ENCODE measurements at places on chromosomes 7 and 10. TPM values are rescaled to one million over a fixed set of nuclear protein-coding genes. Genes with fewer than 3 reads are reported as not detected.

- H3K27ac ChIP-seq: peak overlapping the region; percentile 63
- H3K36me3 ChIP-seq: peaks cover 2% of the 10 kb centered on the region
- H3K4me3 ChIP-seq: no peak overlapping the region
- H3K4me1 ChIP-seq: peaks cover 17% of the 10 kb centered on the region
- H3K27me3 ChIP-seq: no peaks in the 10 kb centered on the region
Measured at GRCh38 chr10:102801978-102802377, 35.2 kb downstream of the CYP17A1 start.

GRCh38 chr7:90961037-90961725 lies 303.1 kb upstream of the FZD1 start:
- H3K27ac ChIP-seq: no peak overlapping the region
- H3K36me3 ChIP-seq: no peaks in the 10 kb centered on the region
- H3K4me3 ChIP-seq: no peak overlapping the region

GRCh38 chr7:77529279-77529678 lies 7.8 kb upstream of the PTPN12 start:
- no peaks in the 10 kb centered on the region for H3K4me1 ChIP-seq
- no peak overlapping the region for H3K27ac ChIP-seq
- no peaks in the 10 kb centered on the region for H3K36me3 ChIP-seq

- peak overlapping the region; percentile 64 for H3K4me3 ChIP-seq
- no peaks in the 10 kb centered on the region for H3K36me3 ChIP-seq
- no peak for DNase-seq
Measured at GRCh38 chr10:48655411-48656240, 29.0 kb upstream of the WDFY4 start.

DNA sequence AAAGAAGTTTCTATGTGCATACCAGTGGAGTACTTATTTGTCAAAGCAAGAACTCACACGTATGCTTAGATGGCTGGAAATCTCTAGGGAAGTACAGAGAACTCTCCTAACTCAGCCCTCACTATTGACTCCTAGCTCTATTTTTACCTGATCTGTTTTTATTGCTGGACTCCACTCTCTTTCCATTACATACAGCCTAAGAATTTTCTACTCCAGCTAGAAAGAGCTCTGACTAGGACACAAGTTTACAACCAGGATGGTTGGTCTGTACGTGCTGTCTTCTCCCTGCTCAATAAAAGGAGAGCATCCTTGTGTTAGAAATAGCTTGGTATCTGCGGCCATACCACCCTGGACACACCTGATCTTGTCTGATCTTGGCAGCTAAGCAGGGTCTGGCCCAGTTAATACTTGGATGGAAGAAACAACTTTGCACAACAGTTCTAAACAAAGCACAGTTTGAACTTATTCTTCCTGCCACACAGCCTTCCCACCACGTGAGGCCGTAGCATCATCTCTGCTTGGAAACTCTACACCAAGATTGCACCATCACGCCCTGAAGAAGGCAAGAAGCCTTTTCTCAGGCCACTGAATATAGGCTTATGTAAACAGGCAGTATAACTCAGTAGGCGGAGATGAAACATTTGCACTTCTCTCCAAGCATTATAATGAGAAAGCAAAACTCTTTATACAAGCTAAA lies 50.7 kb downstream of the KCNMA1 start:
- no peaks in the 10 kb centered on the region for H3K27me3 ChIP-seq
- H3K27ac ChIP-seq: no peak overlapping the region
- H3K4me3 ChIP-seq: no peak overlapping the region
- H3K4me1 ChIP-seq: no peaks in the 10 kb centered on the region
- no peak for DNase-seq

DNA sequence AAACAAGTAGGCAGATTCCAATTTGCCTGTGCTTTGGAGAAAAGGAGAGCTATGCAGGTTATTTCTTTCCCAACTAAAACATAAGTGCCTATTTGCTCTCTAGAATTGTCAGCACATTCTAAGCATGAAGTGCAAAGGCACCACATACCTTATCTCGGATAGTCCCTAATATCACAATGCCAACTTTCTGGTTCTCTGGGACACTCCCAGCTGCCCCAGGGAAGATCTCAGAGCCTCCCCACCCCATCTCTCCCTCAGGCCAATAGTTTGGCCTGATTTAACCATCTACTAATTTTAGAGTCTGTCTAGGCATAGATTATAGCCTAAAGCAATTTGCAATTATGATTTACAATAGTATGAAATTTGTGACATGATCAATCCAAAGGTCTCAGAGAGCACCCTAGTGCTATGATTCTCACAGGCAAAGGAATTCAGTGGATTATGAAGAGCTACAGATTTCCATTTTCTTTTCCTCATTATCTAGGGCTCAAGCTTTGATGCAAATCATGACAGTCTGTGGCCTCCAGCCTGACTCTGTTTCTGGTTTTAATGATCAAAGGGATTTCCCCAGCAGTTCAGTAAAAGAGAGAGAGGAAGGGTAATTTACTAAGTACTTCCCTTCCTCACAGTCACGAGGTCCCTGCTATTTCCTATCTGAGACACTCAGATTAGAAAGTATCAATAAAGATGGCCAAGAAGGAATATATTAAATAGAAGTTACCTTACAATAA lies 29.0 kb upstream of the IL6 start:
- no peaks in the 10 kb centered on the region for H3K36me3 ChIP-seq
- H3K4me1 ChIP-seq: peaks cover 20% of the 10 kb centered on the region
- H3K27ac ChIP-seq: no peak overlapping the region
- H3K4me3 ChIP-seq: no peak overlapping the region

The GPR15LG gene
- 1.5 TPM for total RNA-seq

The MRC1 gene
- 0.19 TPM for total RNA-seq

Measured in GM12878 (cell line).